ENCODE measurements at places on chromosomes 12 and 14.

DNA sequence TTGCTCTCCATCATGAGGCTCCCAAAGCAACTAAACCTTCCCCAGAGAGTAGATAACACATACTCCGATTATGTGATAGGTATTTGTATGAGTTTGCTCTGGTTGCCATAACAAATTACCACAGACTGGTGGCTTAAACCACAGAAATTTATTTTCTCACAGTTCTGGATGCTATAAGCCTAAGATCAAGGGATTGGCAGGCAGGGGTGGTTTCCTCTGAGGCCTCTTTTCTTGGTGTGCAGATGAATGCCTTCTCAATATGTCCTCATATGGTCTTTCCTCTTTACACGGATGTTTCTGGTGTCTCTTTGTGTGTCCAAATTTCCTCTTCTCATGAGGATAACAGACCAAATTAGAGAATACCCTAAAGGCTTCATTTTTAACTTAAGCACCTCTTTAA is 285.8 kb upstream of the GRIP1 start:
- peak; percentile 47 for DNase-seq

DNA sequence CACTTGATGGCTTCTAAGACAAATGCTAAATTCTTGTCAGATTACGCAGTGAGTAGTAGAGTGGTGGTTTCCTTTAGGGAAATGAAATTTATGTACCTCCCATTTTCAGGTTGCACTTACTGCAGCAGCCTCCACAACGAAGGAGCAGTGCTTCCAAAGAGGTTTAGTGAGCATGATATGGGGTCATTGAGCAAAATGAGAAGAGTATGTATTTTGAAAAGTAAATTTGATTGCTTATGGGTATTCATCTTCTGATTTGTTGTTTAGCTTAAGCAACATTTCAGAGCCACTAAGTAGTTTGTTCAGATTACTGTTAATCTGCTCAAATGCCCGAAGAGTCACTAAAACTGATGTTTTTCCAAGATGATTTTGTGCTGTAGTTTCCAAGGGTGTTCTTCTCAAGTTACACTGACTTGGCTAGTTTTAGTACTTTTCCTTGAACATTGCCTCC is 493.6 kb downstream of the PCNX1 start:
- peak; percentile 51 for DNase-seq

- peak; percentile 57 for DNase-seq
These were observed 1.6 kb upstream of the ACVRL1 start for GRCh38 chr12:51905471-51906429.

DNA sequence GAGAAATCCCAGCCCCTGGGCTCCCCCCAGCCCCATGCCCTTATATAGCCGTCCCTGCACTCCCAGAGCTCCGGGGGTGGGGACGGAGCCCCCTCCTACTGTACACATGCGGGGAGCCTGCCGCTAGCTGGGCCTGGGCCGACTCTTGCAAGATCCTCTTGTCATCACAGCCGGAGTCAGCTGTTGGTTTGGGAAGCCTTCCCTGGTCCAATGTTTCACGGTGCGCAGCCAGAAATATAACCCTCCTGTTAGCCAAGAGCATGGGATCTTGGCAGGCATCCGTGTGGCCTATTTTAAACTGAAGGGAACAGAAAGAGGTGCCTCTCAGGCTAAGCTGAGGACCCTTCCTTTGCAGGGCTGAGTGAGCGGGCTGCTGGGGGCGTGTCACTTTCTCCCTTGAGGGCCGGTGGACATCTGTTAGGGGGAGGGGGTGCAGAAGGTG is 175.3 kb downstream of the TSPAN9 start:
- DNase-seq, result peak; percentile 50

GRCh38 chr12:3348055-3348454 is 142.9 kb upstream of the PRMT8 start:
- no peak for DNase-seq

DNA sequence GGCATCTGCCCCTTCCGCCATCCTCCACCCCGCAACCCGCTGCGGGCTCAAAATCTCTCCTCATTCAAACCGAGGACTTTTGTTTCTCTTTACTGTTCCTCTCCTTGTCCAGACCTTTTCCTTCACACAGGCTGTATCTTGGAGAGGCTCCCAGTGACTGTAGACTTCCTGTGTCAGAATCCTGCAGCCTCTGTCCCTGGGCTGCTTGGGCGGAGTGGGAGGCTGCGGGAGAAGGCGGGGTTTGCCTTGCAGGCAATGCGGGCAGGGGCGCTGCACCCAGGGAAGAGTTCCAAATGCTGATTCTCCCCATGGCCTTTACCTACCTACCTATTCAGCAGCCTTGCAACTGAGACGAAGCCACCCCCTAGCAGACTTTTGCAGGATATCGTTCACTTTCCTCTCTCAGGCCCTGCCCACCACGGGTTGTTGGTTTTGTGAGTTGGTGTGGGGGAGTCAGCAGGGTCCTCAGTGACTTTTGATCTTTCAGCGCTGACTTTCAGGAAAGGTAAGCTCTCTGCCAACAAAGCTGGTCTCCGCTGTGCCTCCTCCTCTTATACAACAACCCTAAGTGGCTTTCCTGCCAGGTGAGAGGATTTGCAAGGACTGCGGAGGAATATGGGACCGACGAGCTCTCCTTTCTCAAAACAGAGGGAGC is 79.0 kb upstream of the KCNA1 start:
- no peak for DNase-seq

DNA sequence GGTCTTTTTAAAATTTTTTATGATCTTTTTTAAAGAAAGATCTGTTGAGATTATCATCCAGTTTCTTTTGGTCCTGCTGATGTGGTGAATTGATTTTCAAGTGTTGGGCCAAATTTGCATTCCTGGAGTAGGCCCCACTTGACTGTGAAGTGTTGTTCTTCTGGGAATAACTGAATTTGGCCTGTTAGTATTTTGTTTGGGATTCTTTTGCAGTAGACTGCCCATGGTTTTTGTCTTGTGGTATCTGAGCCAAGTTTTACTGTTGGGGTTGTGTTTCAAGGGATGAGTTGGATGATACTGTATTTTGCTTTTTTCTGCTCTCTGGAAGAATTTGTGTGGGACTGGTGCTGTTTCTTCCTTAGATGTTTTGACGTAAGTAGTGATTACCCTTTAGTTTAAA is 4.0 kb upstream of the SYCP3 start:
- DNase-seq, result peak; percentile 10

GRCh38 chr14:90560558-90560957 is 163.7 kb downstream of the CALM1 start:
- DNase-seq, result no peak

GRCh38 chr14:91339671-91340369 is 77.8 kb downstream of the CCDC88C start:
- DNase-seq, result no peak

GRCh38 chr12:106080041-106080790 is 58.5 kb downstream of the NUAK1 start:
- DNase-seq, result peak; percentile 95

- no peak for DNase-seq
These were observed 35.2 kb downstream of the UBE3B start for GRCh38 chr12:109512608-109513007.

GRCh38 chr14:31785574-31785973 is 224.4 kb downstream of the NUBPL start:
- DNase-seq, result no peak

GRCh38 chr12:6613776-6614512 is 6.8 kb upstream of the CHD4 start:
- DNase-seq, result peak; percentile 95

- peak; percentile 65 for DNase-seq
These were observed 45.8 kb upstream of the POC1B start for GRCh38 chr12:89571491-89572195.

DNA sequence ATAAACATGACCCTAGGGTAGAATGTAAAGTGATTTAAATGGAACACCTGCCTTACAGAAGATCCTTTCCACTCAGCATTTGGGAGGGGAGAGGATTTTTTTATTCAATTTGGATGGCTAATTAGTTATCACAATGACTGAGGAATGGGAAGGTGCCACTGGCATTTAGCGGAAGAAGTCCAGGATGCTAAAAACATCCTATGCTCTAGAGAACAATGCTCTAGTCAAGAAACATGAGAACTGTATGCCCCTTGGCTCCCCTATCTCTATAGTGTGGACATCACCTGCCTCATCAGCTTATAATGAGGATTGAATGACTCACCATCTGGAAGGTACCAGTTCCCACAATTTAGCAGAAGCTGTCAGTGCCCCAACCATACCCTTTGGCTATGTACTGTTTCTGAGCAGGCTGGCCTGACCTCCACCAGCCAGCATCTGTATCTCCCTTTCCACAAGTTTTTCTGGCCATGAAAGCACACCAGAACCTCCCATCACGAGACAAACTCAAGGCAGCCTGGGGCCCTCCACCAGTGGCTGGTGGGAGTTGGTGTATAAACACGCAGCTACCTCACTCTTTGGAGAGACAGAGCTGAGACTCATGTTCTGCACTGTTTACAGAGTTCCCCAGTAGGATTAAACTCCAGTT is 109.7 kb upstream of the VASH1 start:
- DNase-seq, result no peak

DNA sequence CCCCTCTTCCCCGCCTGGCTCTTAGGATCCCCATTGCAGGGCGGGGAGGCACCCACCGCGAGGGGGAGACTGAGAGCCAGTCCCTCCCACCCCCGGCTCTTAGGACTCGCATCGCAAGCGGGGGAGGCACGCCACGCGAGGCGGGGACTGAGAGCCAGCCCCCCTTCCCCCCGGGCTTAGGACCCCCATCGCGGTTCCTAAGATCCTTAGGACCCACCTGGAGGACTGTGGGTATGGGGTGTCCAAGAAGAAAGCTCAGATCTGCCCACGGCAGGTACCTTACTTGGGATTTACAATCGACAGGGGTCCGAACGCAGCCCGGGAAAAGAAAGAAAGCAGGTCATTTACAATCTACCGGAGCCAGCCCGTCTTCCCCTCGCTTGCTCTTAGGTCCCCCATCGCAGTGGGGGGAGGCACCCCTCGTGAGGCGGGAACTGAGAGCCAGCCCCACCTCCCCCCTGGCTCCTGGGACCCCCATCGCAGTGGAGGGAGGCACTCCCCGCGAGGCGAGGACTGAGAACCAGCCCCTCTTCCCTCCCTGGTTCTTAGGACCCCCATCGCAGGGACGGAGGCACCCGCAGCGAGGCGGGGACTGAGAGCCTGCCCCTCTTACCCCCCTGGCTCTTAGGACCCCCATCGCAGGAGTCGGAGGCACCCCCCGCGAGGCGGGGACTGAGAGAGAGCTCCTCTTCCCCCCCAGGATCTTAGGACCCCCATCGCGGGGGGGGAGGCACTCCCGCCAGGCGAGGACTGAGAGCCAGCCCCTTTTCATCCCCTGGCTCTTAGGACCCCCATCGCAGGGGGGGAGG is 43.7 kb downstream of the DDX11 start:
- DNase-seq, result peak; percentile 12

DNA sequence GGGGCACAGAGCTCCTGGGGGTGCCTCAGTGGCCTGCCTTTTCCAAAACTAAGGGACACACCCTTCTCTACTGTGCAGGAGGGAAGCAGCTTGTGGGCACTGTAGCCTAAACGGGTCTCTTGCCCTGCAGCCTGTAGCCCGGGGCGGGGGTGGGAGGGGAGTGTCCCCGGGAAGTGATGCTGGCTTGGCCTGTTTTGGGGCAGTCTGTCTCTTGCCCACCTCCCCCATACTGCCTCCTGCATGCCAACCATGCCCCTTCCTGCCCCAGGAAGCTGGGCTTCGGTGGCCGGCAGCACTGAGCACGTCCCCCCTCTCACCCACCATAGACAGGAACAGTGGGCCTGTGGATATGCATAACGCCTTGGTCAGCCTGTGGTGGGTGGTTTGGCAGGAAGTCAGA is 43.4 kb downstream of the PRIMA1 start:
- no peak for DNase-seq

DNA sequence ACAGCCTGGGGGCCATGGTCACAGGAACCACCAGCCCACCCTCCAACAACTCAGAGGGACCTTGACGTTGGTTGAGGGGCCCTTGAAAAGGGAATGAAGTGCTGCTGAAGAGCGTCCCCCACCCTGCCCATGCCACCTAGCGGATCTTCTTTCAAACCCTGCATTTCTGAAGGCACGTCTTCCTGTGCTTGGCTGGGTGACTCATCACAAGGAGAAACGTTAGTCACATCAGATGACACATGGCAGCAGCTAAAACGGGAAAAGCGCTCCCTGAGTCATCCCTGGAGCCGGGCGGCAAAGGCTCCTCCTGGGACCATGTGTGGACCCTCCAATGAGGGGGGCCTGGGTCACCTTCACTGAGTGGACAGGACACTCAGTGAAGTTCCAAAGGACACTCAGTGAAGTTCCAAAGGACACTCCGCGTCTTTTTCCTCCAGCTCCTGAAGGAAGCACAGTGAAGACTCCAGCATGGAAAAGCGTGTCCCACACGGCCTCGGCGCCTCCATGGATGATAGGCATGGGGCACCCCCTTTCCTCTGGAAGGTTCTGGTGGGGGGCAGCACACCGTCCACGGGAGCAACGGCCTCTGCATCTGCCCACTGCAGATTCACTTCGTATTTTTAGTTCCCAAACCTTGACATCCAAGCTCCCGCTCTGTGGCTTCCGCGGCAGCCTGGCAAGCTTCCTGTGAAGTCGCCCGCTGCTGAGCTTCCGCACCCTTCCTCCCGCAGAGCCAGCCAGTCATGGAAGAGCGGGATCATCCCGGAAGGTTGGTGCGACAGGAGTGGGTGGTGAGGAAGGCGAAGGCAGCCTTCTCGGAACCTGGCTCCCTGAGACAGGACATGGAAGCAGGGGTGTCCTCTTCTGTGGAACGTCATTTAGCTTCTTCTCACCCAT is 383.4 kb downstream of the VRK1 start:
- DNase-seq, result peak; percentile 81

- no peak for DNase-seq
These were observed 27.2 kb downstream of the ARF6 start for GRCh38 chr14:49919825-49920659.

- DNase-seq, result no peak
These were observed 73.8 kb upstream of the FBRSL1 start for GRCh38 chr12:132416121-132416673.

- DNase-seq, result peak; percentile 76
These were observed 20.1 kb upstream of the CDK17 start for GRCh38 chr12:96420277-96420835.

DNA sequence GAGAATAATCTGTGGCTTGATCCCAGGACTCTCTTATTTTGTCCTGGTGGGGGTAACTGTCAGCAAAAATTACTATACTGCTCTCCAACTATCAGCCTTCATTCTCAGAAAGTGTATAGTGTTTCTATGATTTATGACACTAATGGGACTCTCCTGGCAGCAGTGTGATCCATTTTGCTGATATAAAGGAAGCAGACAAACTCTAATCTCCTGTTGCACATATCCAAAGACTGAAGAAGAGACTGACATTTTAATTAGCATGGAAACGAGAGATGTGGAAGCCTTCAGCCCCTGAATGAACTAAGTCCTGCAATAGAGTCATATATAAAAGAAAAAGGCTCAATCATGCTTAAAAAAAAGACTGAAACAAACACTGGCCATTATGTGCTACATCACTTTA is 127.8 kb upstream of the SSTR1 start:
- DNase-seq, result no peak

GRCh38 chr14:66443785-66444184 is 42.4 kb upstream of the CCDC196 start:
- no peak for DNase-seq
